Tibial nerve (tissue), 4 donors: ENCODE measurements at places on chromosomes 2 and 18.

DNA sequence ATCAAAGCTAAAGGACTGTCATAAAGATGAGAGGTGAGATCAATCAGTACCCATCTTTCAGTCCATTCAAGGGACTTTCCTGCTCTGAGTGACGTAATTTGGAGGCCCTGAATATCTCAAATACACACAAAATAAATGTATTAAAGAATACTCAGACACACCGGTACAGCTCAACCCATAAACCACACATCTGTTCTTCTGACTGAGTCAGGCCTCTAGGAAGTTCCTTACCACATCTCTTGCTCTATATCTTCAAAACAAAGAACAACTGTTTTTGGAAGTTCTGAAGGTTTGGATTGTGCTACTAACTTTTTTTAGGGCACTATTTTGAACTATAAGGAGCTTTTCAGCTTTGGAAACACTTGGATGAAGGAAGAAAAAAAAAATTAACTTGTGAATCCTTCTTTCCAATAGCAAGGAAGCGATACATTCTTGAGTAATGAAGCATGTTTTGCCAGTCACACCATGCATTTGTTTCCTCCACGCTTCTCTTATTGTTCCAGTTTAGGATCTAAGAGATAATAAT, 866.5 kb upstream of the VRK2 start:
- no peak for DNase-seq

- DNase-seq = no peak
Measured at GRCh38 chr2:239081622-239082021, 233.7 kb downstream of the TWIST2 start.

DNA sequence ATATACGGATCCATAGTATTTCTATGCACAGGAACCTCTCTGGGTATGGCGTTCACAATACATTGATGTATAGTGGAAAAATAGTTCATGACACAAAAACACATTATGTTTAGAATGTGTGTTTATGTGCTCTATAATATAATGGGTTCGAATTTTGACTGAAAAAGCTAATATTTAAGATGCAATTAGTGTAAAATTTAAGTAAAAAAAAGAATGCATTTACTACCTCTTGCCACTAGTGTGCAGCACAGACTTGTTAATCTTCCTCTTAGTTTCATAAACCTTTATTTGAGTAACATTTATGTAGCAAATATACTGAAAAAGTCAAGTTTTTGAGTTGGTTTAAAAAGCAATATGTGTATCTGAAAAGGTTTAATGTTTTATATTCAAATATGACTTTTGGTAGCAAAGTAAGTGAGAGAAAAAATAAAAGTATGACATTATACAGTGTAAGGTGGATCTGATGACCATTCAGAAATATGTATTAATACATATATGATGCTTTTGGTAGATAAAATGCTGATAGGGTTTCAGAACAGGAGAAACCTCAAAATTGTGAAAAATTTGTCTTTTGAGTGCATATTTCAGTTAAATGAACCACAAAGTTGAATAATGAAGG, 49.4 kb downstream of the CCDC102B start:
- DNase-seq = no peak

DNA sequence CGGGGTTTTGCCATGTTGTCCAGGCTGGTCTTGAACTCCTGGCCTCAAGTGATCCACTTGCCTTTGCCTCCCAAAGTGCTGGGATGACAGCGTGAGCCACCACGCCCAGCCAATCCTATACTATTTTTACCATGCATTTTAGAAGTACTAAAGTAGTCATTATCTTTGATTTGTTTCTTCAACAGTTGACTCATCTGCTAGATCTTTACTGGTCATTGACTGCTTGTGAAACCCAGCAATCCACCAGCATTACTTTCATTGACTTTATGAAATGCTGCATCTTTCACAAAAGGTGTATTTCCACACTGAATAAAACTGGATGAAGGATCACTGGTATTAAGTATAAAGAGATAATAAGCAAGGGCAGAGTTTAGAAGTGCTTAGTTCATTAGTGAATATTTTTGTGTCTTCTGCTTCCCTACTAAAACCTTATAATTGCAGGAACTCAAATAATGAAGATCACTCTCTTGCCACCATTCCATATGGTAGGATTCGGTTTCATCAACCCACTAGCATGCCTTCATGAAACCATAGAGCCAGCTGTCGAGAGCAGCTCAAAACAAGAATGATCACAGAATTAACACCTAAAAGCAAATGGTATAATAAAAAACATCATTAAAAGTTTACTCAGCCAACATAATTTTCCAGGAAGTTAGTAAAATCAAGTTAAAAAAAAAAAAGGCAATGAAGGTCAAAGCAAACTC, 33.1 kb downstream of the IRS1 start:
- DNase-seq = no peak

DNA sequence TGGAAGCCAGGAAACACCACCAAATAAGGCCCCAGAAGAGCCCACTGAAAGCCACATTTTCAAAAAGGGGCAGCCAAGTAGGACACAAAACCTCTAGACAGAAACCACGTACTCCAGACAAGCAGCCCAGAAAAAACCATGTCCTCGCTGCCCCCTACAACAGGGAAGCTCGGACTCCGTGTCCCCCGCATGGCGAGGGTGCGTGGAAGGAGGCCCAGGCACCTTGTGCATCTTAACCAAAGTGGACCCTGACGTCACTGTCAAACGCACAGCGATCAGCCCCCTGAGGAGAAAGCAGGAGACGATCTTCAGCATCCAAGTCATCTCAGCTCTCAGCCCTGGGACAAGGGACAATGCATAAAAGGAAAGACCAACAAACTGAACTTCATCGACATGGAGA, 168.4 kb downstream of the EIPR1 start:
- DNase-seq = no peak
